ENCODE measurements at places on chromosomes 7 and 10. TPM values are rescaled to one million over a fixed set of nuclear protein-coding genes. Genes with fewer than 3 reads are reported as not detected.

GRCh38 chr10:9992661-9993060, 1025.0 kb upstream of the CELF2 start:
- no peak for DNase-seq

- no peak for DNase-seq
Measured at GRCh38 chr7:33698041-33698440, 207.3 kb upstream of the BMPER start.

DNA sequence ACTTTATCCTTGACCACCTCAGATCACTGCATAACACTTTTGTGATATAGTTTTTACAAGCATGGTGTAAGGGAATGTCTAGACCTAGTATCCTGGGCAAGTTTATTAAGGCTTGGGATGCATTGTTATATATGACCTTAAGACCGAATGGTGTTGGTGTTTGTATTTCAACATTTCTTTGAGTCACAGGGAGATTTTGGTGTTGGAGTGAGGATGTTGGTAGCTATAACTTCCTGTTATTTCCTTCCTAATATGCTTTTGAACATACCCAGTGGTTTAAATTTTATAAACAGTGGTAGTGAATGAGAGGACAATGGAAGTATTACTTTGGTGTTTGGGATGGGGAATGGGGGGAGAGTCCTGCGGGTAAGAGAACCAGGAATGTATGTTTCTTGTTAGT, 2.6 kb downstream of the EXOC4 start:
- DNase-seq, result no peak

The SRRM3 gene
- 16.5 TPM for total RNA-seq

- peak; percentile 73 for DNase-seq
Measured at GRCh38 chr10:11018432-11018841, 765 bp downstream of the CELF2 start.

- no peak for DNase-seq
Measured at GRCh38 chr10:130737186-130737585, 574.3 kb downstream of the TCERG1L start.

DNA sequence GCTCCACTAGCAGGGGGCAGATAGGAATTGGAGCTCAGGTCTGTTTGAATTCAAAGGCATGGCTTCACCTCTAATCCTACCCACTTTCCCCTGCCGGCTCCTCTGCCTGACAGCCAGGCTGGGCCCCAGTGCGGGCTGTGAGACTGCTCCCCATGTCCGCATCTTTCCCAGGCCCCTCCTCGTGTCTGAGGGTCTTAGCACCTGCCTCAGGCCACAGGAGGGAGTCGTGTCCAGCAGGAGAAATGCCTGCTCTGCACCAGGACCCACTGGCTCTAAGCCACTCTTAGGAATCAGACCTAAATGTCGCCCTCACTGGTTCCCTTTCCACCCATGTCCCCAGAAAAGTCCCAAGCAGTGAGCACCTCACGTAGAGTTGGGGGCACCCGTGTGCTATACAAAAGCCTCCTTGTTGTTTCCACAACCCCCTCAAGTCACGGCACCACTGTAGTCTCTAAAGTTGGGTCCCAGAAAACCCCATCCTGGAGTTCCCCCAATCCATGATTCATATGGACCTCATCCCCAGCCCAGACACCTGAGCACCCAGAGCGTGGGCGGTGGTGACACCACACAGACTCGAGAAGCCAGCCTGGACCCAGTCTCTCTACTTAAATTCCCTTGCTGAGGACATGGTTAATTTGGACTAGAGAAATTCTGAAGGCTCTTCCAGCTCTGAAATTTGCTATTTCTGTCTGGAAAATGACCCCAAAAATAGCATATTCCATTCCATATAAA, 466.4 kb upstream of the ZMIZ1 start:
- DNase-seq, result no peak

The SKAP2 gene
- 8.0 TPM for total RNA-seq

- DNase-seq, result no peak
Measured at GRCh38 chr7:143013893-143014292, 13.0 kb downstream of the OR9A2 start.

The KCTD7 gene
- total RNA-seq, result 7.8 TPM

The AEBP1 gene
- 13.6 TPM for total RNA-seq

DNA sequence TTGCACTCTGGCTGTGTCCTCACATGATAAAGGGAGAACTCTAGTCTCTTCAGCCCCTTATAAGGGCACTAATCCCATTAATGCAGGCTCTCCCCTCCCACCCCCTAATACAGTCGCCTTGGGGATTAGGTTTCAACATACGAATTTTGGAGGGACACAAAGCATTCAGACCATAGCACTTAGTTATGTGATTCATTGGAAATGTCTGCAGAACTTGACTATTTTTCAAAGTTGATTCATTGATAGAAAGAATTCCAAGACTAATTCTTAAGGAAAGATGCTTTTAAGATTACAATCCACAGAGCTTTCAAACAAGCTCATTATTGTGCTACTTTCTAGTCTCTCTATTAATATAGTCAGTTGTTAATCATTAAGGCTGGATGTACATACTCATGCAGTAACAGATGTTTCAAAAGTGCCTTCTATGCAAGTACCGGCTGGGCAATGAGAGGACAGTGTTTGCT, 85.3 kb upstream of the RPA3 start:
- no peak for DNase-seq

GRCh38 chr10:22618078-22618785, 96.1 kb downstream of the PIP4K2A start:
- DNase-seq, result no peak

DNA sequence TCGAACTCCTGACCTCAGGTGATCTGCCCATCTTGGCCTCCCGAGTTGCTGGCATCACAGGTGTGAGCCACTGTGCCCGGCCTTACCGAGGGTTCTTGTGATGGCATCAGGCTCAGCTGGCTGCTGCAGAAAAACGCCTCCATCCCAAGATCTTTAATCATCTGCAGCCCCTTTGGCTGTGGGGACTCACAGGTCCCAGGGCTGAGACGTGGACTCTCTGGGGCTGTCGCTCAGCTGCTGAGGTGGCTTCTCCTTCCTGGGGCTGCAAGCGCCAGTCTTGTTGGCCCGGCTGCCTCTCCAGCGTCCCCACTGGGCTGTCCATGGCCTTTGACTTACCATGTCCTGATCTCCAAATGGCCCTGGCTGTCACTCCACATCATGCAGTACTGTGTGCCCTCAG, 20.0 kb downstream of the AMZ1 start:
- DNase-seq, result no peak

DNA sequence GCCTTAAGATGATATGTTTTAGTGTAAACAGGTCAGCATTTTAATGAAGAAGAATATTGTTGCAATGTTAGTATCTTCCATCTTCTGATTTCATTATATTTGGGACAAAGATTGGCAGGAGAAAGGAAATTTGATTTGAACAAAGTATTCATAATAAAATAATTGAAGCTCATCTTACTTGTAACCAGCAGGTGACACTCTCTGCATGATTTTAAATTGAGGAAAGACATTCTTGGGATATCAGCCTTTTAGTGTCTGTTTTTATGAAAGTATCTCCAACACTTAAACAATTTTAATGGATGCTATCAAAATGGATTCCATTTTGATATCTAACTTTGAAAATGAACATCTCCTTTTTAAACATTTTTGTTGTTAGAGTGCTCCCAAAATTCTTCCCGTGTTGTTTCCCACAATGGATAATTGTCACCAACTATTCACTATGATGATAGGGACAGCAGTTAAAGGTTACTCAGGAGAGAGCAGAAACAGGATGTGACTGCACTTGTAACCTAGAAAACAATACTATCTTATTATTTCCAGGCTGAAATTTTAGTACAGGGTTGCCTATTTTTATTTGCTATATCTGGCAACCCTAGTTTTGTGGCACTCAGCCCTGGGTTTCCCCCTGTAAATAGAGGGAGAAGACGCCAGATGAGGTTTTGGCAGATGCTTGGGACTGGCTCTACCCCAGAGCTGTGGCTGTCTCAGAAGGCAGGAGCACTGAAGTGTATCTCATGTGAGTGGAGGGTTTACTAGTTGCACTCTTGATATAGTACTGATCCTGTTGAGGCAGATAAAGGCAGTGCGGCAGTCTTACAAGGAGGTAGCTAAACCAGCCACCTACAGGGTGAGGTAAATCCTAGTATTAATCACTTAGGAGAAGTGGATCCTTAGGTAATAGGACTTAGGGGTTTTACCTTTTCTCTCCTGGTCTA, 31.0 kb upstream of the ABCB4 start:
- no peak for DNase-seq

The IDI2 gene
- 0.30 TPM for total RNA-seq

DNA sequence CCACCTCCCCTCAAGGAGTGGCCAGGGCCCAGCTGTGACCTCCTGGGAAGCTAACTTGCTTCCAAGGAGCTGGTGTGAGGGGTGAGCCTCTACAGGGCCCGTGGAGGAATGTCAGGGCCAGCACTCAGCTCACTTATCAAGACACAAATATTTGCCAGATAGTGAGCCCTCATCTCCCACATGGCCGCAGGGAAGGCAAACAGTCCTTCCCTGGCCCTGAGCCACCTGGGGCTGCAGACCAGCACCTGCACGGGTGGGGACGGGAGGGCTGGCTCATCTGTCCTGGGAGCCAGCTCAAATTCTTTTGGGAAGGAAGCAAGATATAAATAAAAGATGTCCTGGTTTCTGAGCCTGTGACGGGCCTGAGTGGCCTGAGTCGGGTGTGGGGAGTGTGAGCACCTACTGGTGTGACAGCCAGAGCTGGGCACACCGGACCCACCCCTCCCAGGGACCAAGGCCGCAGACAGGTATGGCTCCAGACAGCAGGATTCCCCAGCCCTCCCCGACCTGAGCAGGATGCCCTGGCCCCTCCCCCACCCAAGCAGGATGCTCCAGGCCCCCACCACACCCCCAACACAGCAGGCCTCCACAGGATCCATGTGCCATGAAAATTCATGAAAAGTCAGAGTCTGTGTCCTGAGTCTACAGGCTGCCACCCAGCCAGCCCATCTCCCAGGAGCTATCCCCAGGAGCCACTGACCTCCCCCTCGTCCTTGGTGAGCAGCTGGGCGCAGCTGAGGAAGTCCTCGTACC, 148.0 kb downstream of the MAPK8 start:
- DNase-seq, result no peak

- DNase-seq, result no peak
Measured at GRCh38 chr10:45514291-45515270, 140.6 kb downstream of the ALOX5 start.

GRCh38 chr7:155527664-155528063, 18.7 kb downstream of the CNPY1 start:
- no peak for DNase-seq

GRCh38 chr10:117373823-117374505, 1.3 kb downstream of the PDZD8 start:
- DNase-seq, result peak; percentile 87

- DNase-seq, result no peak
Measured at GRCh38 chr10:121079226-121079625, 228.1 kb downstream of the WDR11 start.

The RASA4 gene
- 17.1 TPM for total RNA-seq

- DNase-seq, result no peak
Measured at GRCh38 chr7:116588641-116589594, 64.1 kb downstream of the CAV1 start.

GRCh38 chr10:27660268-27660667, 85.4 kb downstream of the MKX start:
- DNase-seq, result no peak

The NPSR1 gene
- not detected for total RNA-seq

The EPO gene
- not detected for total RNA-seq

GRCh38 chr7:48118041-48118440, 29.0 kb downstream of the UPP1 start:
- DNase-seq, result no peak

DNA sequence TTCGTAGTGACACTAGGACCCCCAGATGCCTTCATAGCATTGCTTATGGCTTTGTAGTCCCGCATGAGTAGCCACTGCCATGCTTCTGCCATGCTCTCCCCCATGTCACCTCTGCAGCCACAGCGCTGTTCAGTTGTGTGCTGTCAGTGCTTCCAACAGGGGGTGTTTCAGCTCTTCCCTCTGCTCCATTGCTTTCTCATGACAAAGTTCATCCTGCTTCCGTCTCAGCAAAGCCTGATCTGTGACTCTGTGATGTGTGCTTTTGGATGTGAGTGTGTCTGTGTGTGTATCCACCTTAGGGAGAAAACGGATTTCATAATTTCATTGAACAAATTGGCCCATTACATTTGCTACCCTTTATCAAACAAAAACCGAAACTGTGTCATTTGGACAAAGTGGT, 134.9 kb upstream of the SAMD8 start:
- DNase-seq, result no peak

- peak; percentile 77 for DNase-seq
Measured at GRCh38 chr7:24756545-24757352, 515 bp downstream of the GSDME start.

The IL6 gene
- 0.60 TPM for total RNA-seq

DNA sequence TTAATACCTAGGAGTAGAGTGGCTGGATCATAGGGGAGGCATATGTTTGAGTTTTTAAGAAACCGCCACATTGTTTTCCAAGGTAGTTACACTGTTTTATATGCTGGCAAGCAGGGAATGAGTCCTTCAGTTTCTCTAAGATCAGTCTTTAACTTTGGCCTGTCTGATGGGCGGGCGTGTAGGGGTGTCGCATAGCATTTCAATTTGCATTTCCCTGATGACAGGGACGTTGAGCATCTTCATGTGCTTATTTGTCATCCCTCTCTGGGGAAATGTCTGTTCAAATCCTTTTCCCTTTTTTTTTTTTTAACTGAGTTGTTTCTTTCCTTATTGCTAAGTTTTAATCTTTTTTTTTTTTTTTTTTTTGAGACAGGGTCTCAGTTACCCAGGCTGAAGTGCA, 9.8 kb downstream of the MTG1 start:
- no peak for DNase-seq

GRCh38 chr10:8389630-8390029, 335.1 kb downstream of the GATA3 start:
- no peak for DNase-seq

DNA sequence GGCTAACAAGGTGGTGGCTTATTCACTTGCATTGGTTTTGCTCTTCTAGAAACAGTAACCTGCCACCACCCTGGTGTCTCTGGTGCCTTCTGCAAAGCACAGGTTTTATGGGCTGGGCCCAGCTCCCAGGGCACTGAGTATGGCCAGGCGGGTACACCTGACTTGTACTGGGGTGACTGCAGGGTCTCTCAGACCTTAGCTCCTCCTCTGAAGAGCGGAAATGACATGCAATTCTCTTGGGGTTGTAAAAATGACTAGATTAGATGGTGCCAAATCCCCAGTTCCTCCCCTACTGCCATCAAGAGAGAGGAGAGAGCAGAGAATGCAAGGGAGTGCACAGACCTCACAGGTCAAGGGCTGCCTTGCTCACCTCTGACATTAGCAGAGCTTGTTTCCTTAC, 14.7 kb downstream of the ESYT2 start:
- no peak for DNase-seq

All from Right ventricle myocardium inferior (tissue), 1 donor.